Stimulated activated CD4-positive, alpha-beta T cell treated with anti-CD3 and anti-CD28 coated beads, Interleukin-15, amount 100 ng/mL, for 1 hour (primary cell): ENCODE measurements at places on chromosomes 5 and 9.

DNA sequence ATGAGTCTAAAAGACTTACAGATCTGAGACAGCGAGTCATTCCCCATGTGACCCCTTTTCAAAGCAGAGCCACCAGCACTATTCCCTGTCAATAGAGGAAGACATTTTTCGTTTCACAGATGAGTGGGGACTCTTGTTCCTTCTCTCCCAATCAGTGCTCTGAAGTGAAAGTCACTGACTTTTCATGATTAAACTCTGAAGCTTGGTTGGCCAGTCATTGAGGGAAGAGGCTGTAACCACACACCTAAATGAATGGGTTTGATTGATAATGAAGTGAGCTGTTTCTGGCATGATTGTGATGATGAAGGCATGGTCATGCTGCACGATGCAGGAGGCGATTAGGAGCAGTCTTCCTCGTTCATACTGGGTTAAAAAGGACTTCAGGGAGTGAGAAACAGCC, 171.9 kb downstream of the ZNF462 start:
- DNase-seq, result no peak

DNA sequence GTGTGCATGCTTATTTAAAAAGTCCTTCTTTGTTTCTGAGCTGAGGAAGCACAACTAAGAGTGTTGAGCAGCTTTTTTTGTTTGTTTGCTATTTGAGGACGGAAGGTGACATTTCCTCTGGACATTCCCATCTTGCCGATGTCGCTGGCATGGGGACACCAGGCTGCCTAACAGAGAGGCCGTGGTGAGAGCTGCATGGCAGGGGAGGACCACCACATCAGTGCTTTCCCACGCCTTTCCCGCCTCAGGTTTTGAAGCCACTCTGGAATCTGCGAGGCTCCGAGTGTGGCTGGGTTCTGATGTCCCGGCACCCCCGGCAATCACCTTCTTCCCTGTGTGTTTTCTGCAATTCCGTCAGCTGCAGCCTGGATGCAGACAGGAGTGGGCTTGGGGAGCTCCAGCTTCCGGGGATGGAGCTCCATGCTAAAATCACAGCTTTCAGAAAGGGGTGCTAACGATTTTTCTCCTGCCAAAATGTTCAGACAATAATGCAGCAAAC, 259.8 kb upstream of the IRX4 start:
- no peak for DNase-seq

DNA sequence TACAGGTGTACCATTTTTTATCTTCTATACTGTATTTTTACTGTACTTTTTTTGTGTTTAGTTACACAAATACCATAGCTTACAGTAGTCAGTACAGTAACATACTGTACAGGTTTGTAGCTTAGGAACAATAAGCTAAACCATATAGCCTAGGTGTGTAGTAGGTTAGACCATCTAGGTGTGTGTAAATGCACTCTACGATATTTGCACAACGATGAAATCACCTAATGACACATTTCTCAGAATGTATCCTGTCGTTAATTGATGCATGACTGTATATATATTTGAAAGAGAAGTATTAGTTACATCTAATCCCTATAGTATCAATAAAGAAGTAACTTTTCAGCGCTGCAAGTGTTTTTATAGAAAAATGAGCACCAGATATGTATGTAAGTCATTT, 138.8 kb downstream of the TRPM6 start:
- DNase-seq, result no peak

DNA sequence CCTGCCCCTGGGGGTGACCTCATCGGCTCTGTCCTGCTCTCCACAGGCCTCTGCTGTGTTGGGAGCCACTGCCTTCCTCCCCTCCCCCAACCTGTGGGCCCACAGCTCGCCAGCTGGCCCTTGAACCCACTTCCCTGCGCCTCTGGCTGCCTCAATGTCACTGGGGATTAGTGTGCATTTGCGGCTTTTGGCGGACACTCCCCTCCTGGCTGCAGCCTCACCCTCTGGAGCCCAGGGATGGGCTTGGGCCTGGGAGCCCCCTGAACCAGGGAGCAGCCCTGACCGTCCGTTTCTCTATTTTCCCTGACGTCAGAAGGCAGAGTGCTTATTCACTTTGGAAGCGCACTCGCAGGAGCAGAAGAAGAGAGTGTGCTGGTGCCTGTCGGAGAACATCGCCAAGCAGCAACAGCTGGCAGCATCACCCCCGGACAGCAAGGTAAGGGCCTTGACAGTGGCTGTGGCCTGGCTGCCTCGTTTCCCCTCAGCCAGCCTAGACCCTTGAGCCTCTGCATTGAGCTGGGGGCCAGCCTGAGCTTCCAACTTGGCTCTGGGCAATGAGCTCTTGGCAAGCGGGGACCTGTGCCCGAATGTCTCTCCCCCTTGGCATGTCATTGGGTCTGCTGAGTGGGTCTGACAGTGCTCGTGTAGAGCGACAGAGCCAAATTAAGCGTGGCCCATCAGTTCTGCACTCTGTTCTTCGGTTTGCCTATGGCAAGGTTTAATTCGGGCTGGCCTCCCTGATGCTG, 73.1 kb downstream of the RGS3 start:
- no peak for DNase-seq
